HT-29 (cell line): ENCODE measurements at places on chromosomes 7 and 10.

GRCh38 chr7:5559576-5560240, 136.1 kb upstream of the TNRC18 start:
- no peak for DNase-seq

DNA sequence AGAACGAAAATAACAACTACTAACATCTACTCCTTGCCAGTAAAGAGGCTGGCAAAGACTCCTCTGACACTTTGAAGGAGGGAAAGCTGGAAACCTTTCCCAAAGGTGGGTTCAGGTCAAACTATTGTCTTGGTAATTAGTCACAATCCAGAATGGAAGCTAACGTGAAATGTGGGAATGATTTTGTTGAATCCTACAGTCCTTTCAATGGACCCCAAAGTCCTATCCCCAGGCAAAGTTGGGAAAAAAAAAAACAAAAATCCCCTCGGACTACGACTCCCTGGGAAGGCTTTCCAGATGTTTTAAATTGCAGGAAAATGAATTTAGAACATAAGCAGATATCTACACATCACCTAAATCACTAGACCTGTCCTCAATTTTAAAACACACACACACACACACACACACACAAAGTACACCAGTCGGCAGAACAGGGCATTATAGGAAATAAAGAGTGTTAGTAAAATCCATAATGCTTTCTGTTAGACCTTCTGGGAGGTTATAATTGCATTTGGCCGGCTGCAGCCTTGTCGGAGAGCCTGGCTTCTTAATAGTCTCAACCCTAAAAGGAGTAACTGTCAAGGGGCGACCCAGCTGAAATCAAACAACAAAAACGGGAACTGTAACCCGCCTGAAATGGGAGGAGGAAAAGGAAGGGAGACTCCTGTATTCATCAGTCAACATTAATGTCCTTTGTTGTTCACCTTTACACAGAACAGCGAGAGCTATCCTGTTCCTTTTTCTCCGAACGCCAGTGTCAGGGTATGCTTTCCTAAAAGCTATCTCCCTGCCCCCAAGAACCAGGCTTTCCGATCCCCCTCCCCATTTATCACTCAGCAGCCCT, 1.5 kb downstream of the DOCK4 start:
- peak; percentile 45 for DNase-seq

DNA sequence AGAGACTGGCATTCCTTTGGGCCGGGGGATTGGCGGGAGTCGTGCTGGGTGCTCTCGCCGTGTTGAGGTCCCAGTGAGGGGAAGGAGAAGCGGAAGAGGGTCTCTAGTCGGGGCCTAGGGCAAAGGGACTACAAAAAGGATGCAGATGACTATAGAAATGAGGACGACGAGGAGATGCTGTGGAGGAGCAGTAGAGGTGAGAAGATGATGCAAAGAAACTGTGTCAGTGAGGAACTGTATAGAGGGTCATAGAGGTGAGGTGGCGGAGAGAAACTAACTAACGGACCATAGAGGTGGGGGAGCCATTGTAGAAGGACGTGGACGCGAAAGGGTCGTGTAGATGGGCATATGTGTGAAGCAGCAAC, 324 bp downstream of the TWNK start:
- peak; percentile 22 for DNase-seq

GRCh38 chr7:135492151-135492550, 17.8 kb downstream of the CNOT4 start:
- DNase-seq: no peak

DNA sequence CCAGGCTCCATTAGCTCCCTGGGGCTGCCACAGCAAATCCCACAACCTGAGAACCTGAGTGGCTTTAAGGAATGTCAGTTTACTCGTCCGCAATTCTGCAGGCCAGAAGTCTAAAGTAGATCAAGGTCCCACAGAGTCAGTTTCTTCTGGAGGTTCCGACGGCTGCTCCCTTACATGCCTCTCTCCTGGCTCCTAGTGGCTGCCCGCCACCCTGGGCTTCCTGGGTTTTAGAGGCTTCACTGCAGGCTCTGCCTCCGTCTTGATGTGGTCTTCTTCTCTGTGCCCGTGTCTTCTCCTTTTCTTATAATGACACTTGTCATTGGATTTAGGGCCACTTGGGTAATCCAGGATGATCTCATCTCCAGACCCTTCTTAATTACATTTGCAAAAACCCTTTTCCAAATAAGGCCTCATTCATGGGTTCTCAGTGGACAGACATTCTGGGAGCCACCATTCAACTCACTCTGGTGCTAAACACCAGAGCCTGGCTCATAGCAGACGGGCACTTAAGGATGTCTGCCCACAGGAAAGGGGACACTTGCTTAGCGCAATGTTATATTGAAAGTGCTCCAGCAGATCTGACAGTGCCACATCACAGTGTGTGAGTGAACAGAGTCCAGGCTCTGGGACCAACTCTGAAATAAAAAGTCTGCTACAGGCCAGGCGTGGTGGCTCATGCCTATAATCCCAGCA, 77.6 kb downstream of the VWC2 start:
- no peak for DNase-seq

DNA sequence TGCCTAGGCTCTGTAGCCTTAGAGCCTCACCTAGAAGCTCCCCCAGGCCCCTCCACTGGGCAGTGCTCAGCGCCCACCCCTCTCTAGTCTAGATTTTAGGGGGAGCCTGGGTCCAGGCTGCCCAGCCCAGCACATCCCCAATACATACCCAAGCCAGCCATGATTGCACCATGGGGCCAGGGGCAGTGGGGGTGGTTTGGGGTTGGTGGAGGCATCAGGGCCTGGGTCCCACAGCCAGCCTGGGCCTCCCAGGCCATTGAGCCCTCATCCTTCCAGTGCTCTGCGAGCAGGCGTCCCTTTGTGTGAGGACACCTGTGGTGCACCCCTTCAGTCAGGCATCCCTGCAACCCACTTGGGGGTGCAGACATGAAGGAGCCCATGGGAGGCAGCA, 76.9 kb upstream of the RET start:
- DNase-seq: no peak

DNA sequence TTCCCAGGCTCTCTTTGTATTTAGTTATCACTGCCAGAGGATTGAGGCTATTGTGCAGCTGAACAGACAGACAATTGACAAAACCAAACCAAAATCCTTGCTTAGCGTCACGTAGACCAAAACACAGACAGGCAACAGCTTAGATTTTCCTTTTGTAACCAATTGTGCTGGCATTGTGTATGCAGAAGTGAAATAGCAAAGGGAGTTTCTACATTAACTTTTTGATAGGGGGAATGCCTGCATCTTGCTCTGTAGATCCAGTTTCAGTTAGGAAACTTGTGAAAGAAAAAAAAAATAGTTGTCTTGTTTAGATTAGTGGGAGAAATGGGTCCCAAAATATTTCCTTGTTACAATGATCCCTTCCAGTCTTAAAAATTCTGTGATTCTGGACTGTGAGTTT, 333.8 kb downstream of the BBS9 start:
- DNase-seq: no peak

- no peak for DNase-seq
Measured at GRCh38 chr7:143906151-143906550, 4.2 kb upstream of the TCAF1 start.

DNA sequence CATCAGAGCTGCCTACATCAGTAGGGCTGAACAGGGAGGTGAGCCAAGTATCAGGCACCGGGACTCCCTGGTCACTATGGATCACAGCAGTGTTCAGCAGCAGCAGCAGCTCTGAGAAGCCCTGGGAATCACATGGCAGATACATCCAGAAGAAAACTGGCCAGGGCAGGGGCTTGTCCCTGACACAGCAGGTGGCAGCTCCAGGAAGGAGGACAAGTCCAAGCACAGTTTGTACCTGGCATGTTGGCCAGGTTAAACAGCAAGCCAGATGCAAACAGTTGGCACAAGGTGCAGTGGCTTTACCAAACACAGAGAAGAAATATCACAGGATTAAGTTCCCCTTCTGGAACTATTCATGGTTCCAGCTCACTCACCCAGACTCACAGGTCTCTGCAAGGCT, 139.4 kb downstream of the KCNMA1 start:
- no peak for DNase-seq

DNA sequence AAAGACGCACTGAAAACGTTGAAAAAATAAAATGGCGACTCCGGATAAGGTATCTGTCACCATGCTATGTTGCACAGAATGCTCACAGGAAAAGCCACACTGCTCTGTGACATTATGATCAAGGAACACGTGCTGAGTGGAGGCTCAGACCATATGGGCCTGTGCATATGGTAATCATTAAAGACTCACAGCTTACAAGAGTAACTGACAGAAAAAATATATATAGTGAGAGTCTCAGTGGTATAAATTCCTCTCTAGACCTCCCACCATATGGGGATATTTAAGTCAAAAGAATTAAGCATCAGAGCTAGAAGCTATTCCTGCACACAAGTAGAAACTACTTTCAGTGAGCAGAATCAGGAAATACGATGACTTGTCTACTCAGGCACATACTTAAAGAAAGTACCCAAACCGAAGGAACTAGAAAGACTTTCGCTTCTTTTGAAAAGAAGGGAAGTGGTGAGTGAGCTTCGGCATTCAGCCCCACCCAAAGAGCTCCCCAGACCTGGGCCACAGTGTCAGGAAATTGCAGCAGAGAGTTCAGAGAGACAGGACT, 65.1 kb upstream of the MPP7 start:
- no peak for DNase-seq

DNA sequence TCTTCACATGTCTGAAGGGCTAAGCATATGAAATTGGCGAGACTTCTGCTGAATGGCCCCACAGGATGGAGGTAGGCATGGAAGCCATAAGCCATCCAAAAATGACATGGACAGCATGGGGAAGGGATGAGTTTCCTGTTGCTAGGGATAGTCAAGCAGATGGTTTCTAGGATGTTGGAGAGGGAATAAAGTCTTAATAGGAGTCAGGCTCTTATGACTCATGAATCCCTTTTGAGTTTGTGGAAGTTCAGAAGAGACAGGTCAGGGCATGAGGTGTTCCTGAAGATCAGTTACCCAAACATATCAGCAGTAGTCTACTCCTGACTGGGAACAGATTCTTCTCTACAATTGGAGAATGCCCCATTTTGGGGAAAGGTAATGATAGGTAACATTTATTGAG, 243.9 kb downstream of the REEP3 start:
- DNase-seq: no peak

- no peak for DNase-seq
Measured at GRCh38 chr7:77665161-77665560, 31.1 kb upstream of the RSBN1L start.

GRCh38 chr7:71521506-71521905, 389.6 kb downstream of the GALNT17 start:
- no peak for DNase-seq

DNA sequence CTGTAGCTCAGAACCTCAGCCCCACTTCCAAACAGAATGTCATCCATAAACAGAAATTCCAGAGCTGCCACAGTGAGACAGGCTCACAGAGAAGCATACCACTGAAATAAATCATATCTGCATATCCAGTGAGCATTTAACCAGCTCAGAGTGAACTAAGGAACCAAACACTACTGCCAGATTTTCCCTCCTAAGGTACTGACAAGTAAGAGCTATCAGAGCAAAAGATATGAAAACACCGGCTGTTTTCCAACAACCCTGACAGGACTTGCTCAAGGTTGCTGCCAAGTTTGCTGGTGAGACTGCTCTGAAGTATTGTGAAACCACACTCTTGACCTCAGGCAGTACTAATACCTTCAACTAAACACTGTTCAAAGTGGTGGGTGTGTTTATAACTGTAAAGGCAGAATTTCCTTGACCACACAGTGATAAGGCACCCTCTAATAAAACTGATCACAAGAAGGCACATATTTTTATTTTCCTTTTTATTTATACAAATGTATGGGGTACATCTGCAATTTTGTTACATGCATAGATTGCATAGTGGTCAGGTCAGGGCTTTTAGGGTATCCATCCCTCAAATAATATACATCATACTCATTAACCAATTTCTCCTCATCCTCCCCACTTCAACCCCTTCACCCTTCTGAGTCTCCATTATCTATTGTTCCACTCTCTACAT, 18.3 kb downstream of the SGMS1 start:
- peak; percentile 61 for DNase-seq

GRCh38 chr10:102580230-102580629, 64.0 kb upstream of the TRIM8 start:
- no peak for DNase-seq

GRCh38 chr10:78857193-78857592, 211.6 kb upstream of the ZMIZ1 start:
- no peak for DNase-seq

GRCh38 chr10:5968037-5968680, 9.2 kb downstream of the IL15RA start:
- DNase-seq: no peak

DNA sequence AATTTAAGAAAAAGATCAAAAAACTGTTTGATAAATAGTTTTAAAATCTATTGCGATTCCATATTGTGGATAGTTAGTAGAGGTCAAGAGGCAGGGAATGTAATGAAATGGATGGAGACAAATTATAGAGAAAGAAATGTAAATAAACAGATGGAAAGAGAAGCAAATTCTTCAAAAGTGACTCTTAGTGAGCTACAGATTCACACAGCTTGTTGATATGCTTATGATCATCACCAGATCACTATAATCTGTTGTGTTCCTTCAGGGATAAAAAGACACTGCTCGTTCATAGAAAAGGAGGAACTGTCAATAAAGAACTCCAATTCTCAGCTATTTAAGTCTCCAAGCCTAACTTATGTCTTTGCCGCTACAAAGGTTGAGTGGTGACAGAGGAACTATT, 251.4 kb upstream of the SEMA3C start:
- DNase-seq: no peak

GRCh38 chr10:48568131-48568530, 36.7 kb downstream of the ARHGAP22 start:
- DNase-seq: no peak

GRCh38 chr10:80278480-80278879, 11.0 kb downstream of the MAT1A start:
- DNase-seq: no peak

DNA sequence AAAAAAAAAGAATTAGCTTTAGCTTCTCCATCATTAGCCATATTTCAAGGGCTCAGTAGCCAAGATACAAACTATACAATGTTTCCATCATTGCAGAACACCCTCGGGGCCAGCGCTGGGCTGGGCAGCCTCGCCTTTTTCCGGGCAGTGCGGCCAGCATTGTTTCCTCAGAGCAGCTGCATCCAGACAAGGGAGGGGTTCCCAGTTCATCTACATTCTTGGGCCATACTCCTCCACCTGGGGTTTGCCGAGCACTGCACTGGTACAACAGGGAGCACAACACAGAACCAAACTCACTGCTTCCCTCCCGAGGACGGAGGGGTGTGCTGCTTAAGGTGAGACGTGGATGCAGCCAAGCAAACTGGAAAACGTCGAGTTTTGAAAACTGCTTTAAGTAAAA, 2.4 kb upstream of the PKD1L1 start:
- peak; percentile 55 for DNase-seq

- DNase-seq: peak; percentile 34
Measured at GRCh38 chr10:34698979-34699378, 116.1 kb downstream of the PARD3 start.

- no peak for DNase-seq
Measured at GRCh38 chr7:130279906-130280305, 13.1 kb upstream of the CPA4 start.
